A549 treated with GW870086 at 1 μM for 4 hours (cell line): ENCODE measurements at places on chromosomes 16 and 17. TPM values are rescaled to one million over a fixed set of nuclear protein-coding genes. Genes with fewer than 3 reads are reported as not detected.

Gene MRTFB
- 6.9 to 13.5 TPM (median 12.9 TPM) in 5 replicates for total RNA-seq

Gene SLC13A2
- 0.10 to 0.18 TPM (median 0.14 TPM) in 5 replicates for total RNA-seq

Gene ETV4
- total RNA-seq, result 50.0 to 61.0 TPM (median 58.0 TPM) in 5 replicates

Gene ANKRD40CL
- total RNA-seq, result not detected in 5 replicates

Gene RNF227
- total RNA-seq, result 1.0 to 1.7 TPM (median 1.1 TPM) in 5 replicates

Gene RHBDF1
- total RNA-seq, result 21.0 to 29.2 TPM (median 26.3 TPM) in 5 replicates

Gene PRSS8
- 0.72 to 1.1 TPM (median 0.85 TPM) in 5 replicates for total RNA-seq

Gene ADAM11
- total RNA-seq, result 1.2 to 2.0 TPM (median 1.8 TPM) in 5 replicates

Gene C1QTNF8
- total RNA-seq, result not detected in 5 replicates

Gene TAC4
- total RNA-seq, result not detected in 5 replicates

Gene TMEM170A
- 13.7 to 17.2 TPM (median 15.9 TPM) in 5 replicates for total RNA-seq

Gene SDR42E1
- total RNA-seq, result 1.2 to 1.4 TPM (median 1.3 TPM) in 5 replicates

Gene KRT39
- total RNA-seq, result not detected in 5 replicates

Gene RAB11FIP4
- total RNA-seq, result 0.91 to 2.1 TPM (median 1.4 TPM) in 5 replicates

Gene EFCAB5
- total RNA-seq, result 0.14 to 0.38 TPM (median 0.29 TPM) in 4 of 5 replicates, not detected in the other

Gene EVPLL
- total RNA-seq, result not detected in 5 replicates

Gene MPV17L
- 4.6 to 6.0 TPM (median 4.9 TPM) in 5 replicates for total RNA-seq

Gene KRTAP1-3
- 0.15 TPM in 1 of 5 replicates, not detected in the others for total RNA-seq

Gene CBX8
- 10.9 to 17.4 TPM (median 16.1 TPM) in 5 replicates for total RNA-seq

Gene NPLOC4
- 86.1 to 108 TPM (median 97.3 TPM) in 5 replicates for total RNA-seq

Gene USP6
- 0.02 to 0.05 TPM (median 0.02 TPM) in 3 of 5 replicates, not detected in the others for total RNA-seq

Gene SULT1A3
- total RNA-seq, result 5.6 to 8.7 TPM (median 7.3 TPM) in 5 replicates

Gene ITGAL
- 0.02 TPM in 1 of 5 replicates, not detected in the others for total RNA-seq

Gene REXO5
- 3.8 to 5.4 TPM (median 4.5 TPM) in 5 replicates for total RNA-seq

Gene CDK3
- total RNA-seq, result 3.9 to 5.6 TPM (median 4.8 TPM) in 5 replicates

Gene PSMD3
- 150 to 178 TPM (median 172 TPM) in 5 replicates for total RNA-seq
